T follicular helper cell (primary cell): ENCODE measurements at places on chromosomes 5 and 9.

DNA sequence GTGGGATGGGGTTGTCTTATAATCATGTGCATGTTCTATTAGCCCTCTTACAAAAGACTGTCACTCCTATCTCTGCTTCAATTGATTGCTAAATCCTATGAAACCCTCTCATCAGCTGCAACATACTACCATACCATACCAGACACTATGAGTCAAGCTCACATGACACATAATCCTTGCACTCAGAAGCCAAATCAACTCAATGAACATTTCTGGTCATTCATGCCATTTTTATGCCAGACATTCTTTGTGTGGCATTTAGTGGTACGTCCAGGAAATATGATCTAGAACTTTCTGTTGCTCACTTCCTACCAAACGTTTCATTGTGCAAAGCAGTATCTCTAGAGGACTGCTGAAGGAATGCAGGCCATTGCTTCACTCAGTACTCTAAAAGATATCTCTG is 159.2 kb upstream of the GNA14 start:
- no peak for DNase-seq

DNA sequence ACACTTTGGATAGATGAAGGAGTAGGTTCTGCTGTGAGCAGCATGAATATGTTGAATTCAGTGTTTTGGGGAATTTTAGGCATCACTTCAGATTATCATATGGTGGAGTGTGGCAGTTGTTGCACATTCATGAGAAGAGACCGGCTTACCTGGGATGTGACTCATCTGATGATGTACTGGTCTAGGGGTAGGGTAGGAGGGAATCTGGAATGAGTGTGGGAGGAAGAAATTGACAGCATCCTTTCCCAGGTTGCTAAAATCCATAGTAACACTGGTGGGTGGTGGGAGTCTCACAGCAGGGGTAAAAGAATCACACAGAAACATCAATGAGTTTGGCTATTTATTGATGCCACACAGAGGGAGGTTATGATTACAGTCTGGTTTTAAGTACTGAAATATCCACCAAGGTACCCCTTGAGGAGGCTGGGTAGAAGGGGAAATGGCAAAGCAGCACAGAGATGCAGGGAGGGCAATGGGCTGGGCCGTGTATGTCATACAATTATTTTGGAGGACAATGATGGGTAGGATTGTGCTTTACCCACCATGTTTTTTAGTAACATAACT is 82.5 kb downstream of the TARS1 start:
- no peak for DNase-seq

DNA sequence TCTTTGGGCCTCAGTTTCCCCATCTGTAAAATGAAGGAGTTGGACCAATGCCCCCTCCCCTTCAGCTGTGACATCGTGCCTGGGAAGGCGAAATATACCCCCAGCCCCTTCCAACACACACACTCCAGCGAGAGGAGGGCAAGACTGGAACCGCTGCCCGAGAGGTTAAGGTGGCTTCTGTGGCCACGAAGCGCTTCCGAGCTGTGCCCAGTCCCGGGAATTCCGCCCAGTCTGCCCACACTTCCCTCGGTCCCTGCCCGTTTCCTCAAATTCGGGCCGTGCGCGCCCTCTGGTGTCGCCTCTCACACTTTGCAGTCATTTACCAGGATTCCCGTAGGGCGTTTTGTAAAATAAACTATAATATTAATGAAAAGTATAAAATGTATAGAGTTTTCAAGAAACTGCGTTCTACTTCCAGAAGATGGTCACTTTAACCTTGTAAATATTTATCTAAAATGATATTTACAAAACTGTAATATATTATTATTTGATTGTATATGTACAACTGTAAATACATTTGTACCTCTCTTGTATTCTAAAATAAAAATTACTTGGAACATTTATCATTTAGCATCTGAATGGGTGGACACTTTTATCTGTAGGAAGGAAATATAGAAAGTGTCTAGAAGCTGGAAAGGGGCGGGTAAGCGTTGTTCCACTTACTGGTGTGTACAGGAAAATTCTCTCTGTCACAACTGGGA is 11.0 kb upstream of the EXOSC2 start:
- DNase-seq: peak; percentile 30

DNA sequence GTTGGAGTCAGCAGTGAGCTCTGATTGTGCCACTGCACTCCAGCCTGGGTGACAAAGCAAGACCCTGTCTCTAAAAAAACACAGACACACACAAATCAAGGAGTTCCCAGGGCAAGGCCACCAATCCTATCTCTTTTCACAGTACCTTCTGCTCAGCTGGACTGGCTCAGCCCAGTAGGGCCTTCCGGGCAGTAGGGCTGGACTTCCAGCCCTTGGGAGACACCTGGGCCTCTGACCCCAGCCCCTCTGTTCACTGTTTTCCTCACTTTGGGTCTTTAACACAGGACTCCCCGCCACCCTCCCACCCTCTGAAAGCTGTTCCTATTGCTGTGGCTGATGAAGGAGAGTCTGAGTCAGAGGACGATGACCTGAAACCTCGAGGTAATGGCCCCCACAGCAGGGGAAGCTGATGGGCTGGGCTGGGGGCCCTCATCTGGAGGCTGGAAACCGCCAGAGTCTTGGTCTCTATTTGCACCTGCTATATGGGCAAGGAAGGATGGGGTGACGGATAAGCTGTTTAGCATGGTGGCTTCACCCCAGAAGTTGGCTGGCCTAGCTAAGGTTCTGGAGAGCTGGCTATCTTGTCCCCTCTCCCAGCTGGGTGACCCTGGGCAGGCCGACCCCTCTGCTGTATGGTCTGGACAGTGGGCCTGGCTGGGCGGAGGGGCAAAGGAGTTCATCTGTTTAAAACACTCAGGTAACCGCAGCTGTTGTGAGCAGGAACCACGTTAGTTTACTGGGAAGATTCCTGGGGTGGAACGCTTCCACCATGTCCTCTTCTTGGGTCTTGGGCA is 25.6 kb downstream of the USP20 start:
- DNase-seq: no peak

GRCh38 chr9:133023117-133023890 is 7.5 kb upstream of the GTF3C5 start:
- no peak for DNase-seq

DNA sequence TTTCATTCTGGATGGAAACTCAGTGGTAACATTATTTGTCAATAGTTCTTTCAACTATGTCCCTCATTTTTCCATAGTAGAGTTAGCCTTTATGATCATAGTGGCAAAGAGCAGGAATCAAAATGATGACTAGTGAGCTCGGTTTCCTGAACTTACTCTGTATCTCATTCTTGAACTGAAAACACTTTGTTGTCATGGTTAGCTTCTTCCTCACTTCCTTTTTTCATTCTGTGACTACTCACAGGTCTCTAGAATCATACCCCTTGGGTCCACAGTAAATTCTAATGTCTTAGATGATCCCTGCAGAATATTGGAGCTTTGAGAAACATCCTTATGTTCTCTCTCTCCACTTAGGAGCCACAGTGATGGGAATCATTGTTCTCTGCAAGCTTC is 29.4 kb upstream of the RECK start:
- DNase-seq: no peak

DNA sequence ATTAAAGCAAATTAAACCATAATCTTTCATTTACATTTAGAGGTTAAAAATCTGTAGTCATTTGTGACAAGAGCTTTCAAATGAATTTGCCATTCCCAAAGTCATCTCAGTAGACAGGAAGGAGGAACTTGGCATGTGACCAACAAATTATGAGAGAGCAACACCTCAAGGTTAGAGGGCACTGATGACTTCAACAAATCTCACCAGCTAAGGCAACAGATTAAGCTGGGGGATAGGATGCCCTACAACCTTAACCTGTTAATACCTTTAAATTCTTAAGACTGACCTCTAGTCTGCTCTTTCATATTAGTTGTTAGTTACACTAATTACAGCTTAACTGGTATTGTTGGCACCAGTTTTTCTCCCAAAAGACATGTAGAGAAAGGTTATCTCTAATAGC is 18.4 kb downstream of the POU5F2 start:
- DNase-seq: no peak

- no peak for DNase-seq
Observed at GRCh38 chr5:145446412-145446811, 388.7 kb downstream of the PRELID2 start.

GRCh38 chr5:35212122-35212982 is 17.9 kb downstream of the PRLR start:
- no peak for DNase-seq

GRCh38 chr5:178991190-178992145 is 3.7 kb downstream of the GRM6 start:
- DNase-seq: no peak

DNA sequence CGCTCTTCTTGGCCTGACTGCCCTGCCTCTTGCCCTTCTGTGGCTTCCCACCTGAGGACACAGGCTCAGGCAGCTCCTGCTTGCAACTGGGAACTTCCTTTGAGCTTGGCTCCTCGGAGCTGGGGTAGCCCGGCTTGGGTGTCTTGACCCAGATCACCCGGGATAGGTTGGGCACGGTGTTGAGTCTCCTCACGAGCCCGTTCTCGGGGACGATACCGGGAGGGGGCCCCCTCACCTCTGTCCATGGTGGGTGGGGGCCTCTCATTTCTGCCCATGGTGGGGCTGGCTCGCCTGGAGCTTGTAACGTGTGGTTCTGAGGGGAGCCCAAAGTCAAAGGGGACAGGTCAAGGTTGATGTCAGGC is 7.8 kb upstream of the DDX41 start:
- DNase-seq: no peak

DNA sequence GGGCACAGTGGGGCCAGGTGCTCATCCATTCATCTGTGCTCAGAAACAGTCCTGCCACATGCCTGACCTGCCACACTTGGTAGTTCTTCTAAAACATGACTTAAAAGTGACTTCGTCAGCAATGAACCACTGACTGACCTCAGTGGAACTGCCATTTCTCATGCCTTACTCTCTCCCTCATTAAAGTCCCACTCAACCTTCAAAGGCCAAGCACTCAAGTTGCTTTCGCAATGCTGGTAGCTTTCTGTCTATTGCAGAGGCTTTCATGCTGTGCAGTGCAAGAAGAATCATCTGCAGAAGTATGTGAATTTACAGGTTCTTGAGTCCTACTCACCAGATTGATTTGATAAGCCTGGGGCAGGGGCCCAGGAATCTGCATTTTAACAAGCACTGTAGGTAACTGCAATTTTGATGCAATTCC is 23.9 kb downstream of the B4GALT1 start:
- DNase-seq: no peak

- no peak for DNase-seq
Observed at GRCh38 chr9:99056886-99057664, 47.8 kb upstream of the TGFBR1 start.

- no peak for DNase-seq
Observed at GRCh38 chr5:36531401-36531800, 75.0 kb upstream of the SLC1A3 start.

- DNase-seq: no peak
Observed at GRCh38 chr5:64775291-64775690, 6.6 kb downstream of the CWC27 start.

- DNase-seq: no peak
Observed at GRCh38 chr5:18491349-18491748, 857.1 kb downstream of the TAF11L14 start.

DNA sequence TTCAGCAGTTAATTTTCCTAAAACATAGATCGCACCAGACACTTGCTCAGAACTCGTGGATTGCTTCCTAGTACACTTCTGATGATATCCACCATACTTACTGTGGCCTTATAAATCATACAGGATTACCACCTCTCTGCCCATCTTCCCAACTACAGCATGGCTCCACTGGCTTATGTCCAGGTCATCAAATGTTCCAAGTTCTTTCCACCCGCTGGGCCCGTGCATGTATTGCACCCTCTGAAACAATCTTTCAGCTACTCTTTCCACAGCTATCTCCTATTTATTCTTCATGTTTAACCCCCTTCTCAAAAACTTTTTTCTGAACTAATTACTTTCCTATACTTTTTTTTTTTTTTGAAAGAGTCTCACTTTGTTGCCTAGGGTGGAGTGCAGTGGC is 18.5 kb downstream of the FBXW2 start:
- no peak for DNase-seq

GRCh38 chr9:16266648-16267276 is 603.7 kb downstream of the BNC2 start:
- DNase-seq: no peak

GRCh38 chr5:24376210-24376609 is 268.6 kb downstream of the CDH10 start:
- DNase-seq: no peak

DNA sequence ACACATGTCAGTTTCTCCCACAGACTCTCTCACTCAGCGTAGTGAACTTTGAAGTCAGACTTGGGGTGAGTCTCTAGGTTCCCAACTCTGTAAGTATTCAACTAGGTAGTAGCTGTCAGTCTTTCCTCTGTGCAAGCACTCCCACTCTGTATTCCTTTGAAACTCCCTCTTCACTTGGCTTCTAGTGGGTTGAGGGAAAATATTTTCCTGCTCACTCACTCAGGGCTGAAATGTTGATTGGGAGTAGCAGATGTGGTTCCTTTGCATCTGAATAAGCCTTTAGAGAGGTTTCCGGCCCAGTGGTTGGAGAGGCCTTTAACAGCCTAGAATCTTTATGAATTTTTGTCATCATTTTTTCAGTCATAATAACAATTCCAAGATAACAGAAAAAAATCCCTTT is 18.1 kb upstream of the ARRDC3 start:
- DNase-seq: no peak

GRCh38 chr5:177307544-177308363 is 3.9 kb downstream of the MXD3 start:
- DNase-seq: no peak

DNA sequence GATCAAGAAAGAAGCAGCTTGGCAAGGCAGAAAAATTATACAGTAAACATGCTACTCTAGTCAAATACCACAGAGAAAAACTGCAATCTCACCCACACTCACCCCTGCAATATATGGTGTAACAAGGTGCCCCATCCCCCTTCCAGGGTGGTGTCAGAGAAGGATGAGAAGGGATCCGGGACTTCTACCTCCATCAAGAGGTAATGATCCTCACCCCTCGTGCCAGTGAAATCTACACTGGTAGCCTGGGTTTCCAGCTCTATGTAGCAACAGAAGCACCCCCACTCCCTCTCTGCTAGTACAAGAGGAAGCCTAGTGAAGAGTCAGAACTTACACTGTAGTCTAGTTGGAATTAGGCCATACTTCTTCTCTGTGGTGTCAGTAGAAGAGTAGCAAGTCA is 18.9 kb downstream of the SLCO4C1 start:
- DNase-seq: no peak

GRCh38 chr5:51621156-51621555 is 237.9 kb downstream of the ISL1 start:
- no peak for DNase-seq

DNA sequence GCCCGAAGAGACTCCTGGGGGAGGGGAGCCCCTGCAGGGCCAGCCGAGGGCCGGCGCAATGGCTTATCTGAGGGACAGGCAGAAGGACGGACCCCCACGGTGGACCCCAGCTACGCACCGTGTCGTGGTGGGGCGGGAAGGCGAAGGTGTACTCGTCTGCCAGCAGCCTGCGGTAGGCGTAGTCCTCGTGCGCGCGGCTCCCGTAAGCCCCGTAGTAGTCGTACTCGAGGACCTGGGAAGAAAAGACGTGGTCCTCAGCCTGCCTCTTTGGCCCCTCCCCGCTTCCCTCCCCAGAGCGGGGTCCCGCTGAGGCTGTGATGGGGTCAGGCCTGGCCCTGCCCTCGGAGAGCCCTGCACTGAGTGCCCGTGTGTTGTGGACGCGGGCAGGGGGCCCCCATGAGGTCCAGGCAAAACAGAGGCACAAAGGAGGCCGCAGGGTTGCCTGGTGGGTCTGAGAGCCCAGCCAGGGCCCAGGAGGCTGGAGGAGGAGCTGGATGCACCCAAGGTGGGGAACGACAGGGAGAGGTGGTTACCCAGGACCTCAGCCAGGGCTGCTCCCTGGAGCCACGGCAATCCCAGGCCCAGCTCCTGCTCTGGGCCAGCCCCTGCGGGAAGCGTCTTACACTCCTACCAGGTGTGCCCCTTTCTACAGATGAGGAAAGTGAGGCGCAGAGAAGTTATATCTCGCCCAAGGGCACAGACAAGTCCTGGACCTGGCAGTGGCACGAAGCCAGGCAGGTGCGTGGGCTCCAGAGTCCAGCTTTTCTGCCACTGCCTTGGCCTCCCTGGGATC is 35.2 kb downstream of the SARDH start:
- DNase-seq: peak; percentile 19
